Activated CD4-positive, alpha-beta T cell treated with anti-CD3 and anti-CD28 coated beads, Interleukin-2, Interleukin-6, amounts not matched to agents 100 ng/mL and 50 ng/mL, durations not matched to agents 16 hours and 8 hours (primary cell): ENCODE measurements at places on chromosomes 7 and 10.

DNA sequence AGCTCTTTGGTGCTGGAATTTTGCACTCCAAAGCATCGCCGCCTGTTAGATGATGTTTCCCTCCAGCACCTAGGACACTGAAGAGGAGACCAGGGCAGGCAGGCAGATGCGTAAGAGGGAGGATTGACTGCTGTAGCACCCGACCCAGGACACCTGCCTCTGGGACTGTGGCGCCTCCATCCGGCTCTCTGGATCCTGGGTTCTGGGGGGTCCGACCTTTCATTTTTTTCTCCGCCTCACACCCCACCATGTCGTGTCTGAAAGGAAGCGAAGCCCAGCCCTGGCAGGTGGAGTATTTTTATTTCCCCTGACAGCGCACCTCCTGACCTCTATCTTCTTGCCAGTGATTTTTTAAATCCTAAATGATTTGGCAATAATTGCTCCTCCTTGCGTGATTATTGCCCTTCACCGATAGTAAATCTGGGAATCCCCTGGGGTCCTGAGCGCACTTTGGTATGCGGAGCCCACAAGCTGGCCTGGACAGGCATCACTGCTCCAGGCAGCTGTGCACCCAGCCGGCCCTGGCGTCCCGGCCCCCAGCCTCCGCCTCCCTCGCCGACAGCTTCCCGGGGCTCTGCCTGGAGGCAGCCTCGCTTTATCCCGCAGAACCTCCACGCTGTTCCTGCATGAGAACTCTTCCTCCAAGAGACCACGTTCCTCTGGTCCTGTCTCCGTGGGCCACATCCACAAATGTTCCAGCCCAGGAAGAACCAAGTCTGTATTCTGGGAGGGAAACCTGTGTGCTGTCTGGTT is 48.4 kb downstream of the LHPP start:
- DNase-seq: no peak

DNA sequence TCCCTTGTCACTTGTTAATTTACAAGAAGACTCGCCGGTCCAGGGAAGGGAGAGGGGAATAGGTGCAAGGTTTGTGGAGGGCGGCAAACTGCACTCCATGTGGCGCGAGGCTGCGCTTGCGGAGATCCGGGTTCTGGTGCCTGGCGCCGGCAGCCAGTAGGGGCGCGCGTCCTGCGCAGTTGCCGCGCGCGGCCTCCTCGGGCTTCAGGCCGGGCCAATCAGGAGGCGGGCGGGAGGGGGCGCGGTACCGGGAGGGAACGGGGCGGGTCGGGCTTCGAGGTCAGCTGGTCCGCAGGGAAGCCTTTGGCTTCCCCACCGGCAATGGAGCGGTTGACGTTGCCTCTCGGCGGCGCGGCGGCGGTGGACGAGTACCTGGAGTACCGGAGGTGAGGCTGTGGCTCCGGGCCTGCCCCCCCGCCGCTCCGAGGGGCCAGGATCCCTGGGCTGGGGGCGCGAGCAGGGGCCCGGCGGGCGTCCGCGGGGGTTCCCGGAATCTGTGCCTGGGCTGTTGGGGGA is at the start of gene FAM221A:
TSS of gene FAM221A (plus strand) at position 302 of the 516 bp plus-strand sequence. CDS start at position 322, 20 bp downstream.
- peak; percentile 87 for DNase-seq

- peak; percentile 76 for DNase-seq
Observed at GRCh38 chr10:74056050-74056818, 58.3 kb downstream of the VCL start.

GRCh38 chr7:41472427-41473125 is 230.3 kb downstream of the INHBA start:
- DNase-seq: no peak

DNA sequence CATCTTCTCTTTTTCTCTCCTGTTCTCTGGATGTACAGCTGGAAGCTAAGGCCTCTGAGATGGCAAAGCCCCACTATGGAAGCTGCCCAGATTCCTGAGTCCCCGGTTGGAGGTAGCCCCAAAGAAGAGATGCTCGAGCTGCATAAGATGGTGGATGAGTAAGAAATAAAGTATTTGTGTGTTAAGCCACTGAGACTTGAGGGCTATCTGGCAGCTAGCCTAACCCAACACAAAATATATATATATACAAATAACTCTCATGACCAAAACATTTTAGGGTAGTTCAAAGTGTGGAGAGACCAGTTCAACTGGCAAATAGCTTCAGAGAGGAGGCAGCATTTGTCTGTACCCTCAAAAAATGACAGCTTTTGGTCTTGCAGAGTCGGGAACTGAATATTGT is 72.4 kb upstream of the PDE1C start:
- no peak for DNase-seq

DNA sequence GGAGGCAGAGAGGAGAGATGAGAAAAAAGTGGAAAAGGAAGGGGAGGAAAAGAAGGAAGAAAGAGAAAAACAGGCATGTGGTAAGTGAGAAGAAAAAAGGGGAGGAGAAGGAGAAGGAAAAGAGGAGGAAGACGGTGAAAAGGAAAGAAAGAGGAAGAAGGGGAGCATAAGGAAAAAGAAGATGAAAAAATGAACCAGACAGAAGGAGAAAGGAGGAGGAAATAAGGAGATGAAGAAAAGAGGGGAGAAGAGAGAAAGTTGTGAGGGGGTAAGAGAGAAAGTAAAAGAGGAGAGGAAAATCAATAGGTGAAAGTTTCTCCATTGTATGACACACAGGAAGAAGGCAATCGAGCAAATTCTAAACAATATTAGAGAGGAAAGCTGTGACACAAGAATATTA is 663.8 kb downstream of the GRID1 start:
- DNase-seq: no peak

DNA sequence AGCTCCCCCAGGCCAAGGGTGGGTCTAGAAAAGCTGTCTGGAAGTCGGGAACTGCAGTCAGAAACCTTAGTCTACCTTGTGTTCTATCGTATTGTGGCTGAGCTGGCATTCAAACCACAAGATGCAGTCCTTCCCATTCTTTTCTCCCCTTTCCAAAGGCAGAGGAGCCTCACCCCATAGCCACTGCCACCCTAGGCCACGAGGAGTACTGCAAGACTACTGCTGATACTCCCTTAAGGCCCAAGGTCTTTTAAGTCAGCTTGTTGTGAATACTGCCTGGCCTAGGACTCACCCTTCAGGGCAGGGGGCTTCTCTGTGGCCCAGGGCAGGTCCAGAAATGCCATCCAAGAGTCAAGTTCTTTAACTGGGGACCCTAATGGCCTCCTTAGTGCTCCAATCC is 214.5 kb upstream of the CNTNAP2 start:
- DNase-seq: no peak

GRCh38 chr7:121545418-121545817 is 149.3 kb upstream of the FAM3C start:
- peak; percentile 34 for DNase-seq

GRCh38 chr10:84238909-84239308 is 2.4 kb downstream of the LRIT1 start:
- DNase-seq: no peak

GRCh38 chr7:28530175-28530802 is 118.0 kb downstream of the CREB5 start:
- DNase-seq: no peak

GRCh38 chr10:92440578-92440977 is 133.3 kb downstream of the IDE start:
- no peak for DNase-seq

- no peak for DNase-seq
Observed at GRCh38 chr10:49608166-49609005, 1.7 kb upstream of the SLC18A3 start.

GRCh38 chr7:85749696-85750453 is 563.0 kb upstream of the SEMA3D start:
- no peak for DNase-seq

GRCh38 chr10:131221632-131222277 is 89.8 kb downstream of the TCERG1L start:
- no peak for DNase-seq

DNA sequence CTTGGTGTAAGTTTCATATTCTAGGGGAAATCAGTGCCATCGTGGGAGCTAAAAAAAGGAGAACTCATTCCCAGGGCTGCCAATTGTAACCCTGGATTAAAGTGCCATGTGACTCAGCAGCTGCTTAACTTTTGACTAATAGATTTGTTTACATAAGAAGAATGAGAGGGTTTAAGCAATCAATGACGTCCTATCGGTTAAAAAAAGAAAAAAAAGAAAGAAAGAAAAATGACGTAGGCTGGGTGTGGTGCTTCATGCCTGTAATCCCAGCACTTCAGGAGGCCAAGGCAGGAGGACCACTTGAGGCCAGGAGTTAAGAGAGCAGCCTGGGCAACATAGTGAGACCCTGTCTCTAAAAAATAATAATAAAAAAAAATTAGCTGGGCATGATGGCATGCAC is 116.2 kb upstream of the AFAP1L2 start:
- DNase-seq: no peak

- peak; percentile 75 for DNase-seq
Observed at GRCh38 chr10:100872034-100872791, 40.5 kb upstream of the SLF2 start.

- DNase-seq: no peak
Observed at GRCh38 chr7:73823873-73824592, 6.8 kb upstream of the CLDN4 start.

DNA sequence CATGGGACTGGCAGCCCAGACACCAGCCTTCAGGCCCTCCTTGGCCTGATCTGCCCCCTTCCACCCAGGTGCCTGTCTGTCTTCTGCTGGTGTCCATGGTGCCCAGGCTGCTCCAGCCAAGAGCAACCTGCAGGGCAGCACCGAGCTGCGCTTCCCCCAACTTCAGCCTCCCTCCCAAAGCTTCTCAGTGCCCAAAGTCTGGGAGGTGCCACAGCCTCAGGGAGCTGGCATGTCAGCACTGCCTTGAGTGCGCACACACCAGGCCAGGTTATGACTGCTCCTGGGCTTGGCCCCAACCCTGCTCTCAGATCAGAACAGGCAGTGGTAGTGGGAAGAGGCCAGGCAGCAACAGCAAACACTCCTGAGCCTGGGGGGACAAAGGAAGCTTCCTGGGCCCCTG is 304.6 kb upstream of the NRG3 start:
- no peak for DNase-seq

- no peak for DNase-seq
Observed at GRCh38 chr7:51189777-51190176, 126.8 kb downstream of the COBL start.

- DNase-seq: no peak
Observed at GRCh38 chr10:88952647-88953111, at the start of gene ACTA2. TSS of gene ACTA2 (minus strand) at chr10:88952773. CDS start at chr10:88948930, 3,843 bp downstream.

GRCh38 chr7:80078886-80079285 is 55.7 kb upstream of the GNAI1 start:
- DNase-seq: no peak

DNA sequence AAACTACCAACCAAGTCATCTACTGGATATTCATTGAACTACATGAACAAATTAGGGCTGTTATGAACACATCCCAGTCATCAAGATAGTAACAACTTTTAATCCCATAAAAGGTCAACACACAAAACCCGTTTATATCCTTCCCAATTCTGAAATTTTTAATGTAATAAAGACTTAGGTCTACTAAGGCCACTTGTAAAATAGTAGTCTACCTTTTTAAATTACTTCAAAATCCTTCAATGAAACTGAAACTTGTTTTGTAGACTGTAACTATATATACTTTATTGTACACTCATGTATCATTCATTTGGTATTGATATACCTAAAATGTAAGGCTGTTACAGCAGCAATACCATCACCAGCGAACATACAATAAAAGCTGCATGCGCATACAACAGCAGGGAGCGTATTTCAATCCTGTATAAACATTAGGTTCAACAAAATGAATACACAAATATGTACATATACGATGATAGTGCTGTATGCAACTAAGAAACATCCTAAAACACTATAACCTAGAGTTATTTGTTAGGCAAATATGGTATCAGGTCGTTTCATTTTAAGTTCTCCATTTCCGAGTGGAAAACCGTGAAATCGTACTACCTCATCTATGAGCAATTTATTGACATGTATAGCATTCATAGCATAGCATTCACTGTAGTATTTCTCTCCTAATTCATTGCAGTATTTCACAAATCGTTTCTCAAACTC is 973 bp downstream of the ATAD1 start:
- no peak for DNase-seq

GRCh38 chr7:105352018-105352612 is 36.6 kb downstream of the SRPK2 start:
- peak; percentile 75 for DNase-seq

DNA sequence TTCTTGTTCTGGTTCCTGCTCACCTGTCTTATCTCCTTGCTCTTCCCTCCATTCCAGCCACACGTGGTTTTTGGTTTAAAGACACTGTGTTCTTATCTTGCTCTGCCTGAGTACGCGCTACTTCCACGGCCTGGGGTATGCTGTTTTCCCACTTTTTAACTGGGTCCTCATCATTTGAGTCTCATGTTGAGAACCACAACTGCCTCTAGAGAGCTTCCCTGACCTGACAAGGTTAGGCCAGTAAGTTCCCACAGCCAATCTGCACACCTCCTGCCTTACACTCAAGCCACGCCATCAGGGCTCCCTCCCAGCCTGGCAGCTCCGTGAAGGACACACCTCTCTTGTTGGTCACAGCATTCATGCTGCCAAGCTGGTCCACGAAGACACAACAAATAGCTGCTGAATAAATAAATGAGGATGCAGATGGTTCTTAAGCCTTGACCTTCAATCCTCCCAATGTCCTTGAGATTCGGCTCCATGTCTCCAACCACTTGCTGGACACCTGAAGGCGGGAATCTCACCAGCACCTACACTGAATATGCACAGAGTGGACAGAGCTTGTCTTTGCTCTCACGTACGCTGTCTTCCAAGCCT is 201.7 kb upstream of the KLF14 start:
- peak; percentile 9 for DNase-seq

DNA sequence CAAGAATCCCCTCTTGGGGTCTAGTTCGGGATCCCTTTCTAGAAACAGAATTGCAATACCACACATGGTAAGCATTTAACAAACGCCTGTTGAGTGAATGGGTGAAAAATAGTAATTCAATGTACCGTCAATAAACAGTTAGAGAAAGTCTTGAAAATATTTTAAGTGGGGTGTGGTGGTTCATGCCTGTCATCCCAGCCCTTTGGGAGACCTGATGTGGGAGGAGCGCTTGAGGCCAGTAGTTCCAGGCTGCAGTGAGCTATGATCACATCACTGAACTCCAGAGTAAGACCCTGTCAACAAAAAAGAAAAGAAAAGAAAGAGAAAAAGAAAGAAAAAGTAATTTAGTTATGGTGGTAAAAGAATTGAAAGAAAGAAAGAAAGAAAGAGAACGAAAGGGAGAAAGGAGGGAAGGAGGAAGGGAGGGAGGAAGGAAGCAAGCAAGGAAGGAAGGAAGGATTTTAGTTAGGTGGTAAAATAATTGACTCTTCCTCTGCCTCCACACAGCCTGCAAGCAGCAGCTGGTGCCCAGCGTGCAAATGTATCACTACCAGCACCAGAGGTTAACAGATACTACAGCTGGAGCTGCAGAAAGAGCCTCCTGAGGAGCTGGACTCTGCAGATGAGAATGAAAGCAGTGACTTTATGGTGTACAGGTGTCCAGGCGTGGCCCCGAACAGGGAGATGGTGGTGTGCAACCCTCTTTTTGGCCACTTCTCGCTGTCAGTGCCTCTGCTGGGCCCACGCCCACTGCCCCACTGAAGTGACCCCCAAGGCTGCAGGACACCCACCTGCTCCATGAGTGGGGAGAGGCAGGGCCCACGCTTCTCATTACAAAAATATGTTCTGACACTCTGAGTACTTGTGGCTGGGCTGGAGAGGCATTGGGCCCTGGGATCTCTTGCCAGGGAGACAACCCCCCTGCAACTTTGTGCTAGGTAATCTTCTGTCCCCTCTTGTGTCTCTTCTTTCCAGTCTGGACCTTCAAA is 135.4 kb downstream of the BAMBI start:
- DNase-seq: no peak

GRCh38 chr7:64558323-64558705 is 4.6 kb downstream of the ZNF680 start:
- DNase-seq: no peak
